ENCODE measurements at places on chromosomes 7 and 10.

GRCh38 chr7:38893061-38893460 is 15.9 kb downstream of the VPS41 start:
- no peak for DNase-seq

DNA sequence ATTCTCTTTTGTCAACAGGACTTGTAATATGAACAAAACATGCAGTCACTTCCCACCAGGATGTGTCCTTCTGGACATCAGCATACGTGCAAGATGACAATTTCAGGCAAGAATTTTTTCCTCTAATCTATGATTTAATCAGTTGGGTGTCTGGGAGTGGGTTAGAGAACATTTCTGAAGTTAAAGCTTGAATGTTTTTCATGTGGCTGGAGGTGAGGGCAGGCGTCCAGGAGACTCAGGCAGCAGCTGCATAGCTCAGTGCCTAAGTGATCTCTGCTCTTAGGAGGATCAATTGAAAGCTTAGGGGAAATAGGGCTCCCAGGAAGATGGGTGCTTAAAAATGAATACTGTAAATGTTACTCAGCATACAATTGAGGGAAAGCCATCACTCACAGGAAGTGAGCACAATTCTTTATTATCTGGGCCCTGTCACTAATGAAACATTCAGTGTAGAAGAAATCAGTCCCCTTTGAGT is 457.6 kb upstream of the KLF6 start:
- DNase-seq: no peak

GRCh38 chr7:79272938-79273337 is 180.5 kb downstream of the MAGI2 start:
- no peak for DNase-seq

GRCh38 chr10:61883371-61884025 is 18.0 kb upstream of the ARID5B start:
- DNase-seq: no peak

DNA sequence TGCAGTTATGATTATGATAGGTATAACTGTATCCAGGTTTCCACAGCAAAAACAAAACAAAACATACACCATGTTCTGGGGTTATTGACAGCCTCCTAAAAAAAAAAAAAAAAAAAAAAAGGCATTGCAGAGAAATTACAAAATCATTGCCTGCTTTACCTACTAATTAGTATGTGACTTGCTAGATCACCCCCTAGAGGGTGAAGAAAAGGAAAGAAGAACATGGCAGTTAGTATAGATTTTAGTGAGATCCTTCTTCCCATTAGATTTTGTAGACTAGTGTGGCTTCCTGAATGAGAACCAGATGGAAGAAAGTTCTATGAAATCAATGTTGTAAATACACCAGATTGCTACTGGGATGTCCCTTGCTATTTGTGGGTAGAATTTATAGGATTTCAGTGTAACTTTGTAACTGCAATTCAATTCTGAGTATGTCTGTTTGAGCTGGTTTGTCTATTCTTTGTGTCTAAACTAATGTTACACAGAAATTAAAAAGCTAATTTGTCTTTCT is 24.0 kb upstream of the AGBL3 start:
- no peak for DNase-seq

DNA sequence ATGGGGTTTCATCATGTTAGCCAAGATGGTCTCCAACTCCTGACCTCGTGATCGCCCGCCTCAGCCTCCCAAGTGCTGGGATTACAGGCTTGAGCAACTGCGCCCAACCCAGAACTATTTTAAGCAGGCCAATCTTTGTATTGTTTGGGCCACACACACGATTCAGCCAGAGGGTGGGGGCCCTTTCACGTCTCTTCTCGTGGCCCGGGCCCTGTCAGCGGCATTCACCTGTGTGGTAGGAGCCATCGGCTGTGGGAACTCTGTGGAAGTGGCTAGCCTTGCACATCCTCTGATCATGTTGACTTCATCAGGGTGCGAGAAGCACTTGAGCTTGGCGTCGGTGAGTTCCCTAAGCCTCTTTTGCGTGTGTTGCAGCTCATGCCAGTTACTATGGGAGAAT is 16.9 kb downstream of the SUN1 start:
- DNase-seq: no peak

DNA sequence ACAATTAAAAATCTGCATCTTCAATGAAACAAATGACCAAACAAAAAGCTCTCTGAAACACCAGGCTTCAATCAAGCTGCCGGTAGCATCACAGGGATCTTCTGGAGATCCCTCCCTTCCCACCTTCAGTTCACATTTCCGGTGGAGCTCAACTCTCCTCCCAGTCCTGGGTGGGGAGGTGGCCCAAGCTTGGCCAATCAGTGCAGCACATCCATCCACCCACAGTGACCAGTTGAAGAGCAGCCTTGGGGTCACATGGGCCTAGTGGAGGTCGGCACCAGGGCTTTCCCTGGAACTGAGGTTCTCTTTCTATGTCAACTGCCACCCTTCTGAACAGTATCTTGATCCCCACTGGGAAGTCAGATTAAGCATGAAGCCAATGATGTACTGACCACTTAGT is 620.1 kb upstream of the MGMT start:
- no peak for DNase-seq

DNA sequence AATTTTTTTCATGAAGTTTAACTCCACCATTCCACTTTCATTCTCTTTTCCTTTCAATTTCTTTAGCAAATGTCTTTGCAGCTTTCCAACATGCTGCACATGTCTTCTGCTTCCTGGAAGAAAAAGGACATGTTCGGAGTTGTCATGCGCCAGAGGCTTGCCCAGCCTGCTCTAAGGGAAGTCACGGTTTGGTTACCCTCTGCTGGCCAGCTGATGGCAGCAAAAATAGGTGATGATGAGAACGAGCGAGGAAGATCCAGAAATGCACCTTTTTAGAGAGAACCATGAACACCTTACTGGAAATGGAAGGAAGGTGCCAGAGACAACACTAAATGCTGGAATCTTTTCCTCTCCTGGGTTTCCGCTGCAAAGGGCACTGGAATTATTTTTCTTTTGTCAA is 4.9 kb upstream of the ZSCAN21 start:
- no peak for DNase-seq

DNA sequence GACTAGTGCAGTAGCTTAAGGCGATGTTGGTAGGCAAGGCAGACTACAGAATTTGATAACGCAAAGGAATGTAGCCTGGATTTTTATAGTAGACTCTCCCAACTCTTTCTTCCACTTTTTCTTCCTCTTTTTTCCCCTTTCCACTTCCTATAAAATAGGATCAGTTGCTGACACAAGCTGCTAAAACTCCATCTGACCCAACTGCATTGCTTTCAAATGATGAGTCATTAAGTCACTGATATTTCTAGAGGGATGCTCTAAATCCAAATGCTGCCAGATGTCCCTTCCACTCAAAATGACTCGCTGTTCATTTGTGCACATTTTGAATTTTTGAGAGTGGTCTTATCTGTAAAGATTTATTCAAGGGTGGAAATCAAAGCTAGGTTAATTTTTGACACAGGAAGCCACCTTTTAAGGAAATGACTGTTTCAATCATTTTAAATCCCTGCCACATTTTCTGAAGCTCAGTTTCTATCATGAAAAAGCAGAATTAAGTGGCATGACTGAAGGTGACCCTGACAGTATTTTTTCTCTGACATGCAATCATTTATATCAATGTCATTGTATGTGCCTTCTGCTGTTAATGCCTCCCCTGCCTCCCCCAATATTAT is 25.8 kb upstream of the SFMBT2 start:
- no peak for DNase-seq

DNA sequence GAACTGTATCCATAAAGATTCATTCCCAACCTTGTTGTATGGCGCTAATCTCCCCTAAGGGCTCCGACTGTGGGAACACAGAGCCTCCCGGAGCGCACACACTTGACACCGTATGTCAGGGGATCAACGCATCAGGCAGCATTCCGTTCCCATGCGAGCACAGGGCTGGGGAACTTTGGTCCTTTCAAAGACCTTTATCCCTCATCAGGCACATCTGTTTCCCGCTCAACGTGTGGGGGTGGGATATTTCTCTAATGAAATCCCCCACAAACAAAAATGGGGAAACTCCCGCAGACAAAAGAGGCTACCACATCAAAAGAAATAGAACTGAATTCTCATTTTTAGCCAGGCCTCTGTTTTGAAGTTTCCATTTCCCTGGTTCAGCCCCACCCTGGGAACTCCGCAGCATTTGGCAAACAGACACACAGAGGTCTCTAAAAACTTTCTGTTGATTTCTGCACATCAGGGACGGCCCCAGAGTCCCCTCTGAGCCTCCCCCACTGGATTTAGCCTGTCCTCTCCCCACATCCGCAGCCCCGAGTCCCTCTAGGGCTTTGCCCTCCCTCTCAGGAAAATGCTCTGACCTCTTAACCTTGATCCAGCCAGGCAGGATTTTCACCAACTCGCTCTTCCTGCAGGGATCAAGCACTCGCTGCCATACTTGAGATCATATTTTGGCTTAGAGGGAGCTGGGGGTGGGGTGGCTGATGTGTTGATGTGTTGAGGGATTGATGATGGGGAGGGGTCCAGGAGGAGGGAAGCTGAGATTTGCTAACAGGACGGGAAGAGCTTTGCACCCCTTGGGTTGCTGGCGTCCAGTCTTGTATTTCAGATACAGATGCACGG is 6.6 kb downstream of the CPA5 start:
- DNase-seq: no peak

GRCh38 chr10:128475686-128476367 is 349.6 kb upstream of the MKI67 start:
- DNase-seq: no peak

DNA sequence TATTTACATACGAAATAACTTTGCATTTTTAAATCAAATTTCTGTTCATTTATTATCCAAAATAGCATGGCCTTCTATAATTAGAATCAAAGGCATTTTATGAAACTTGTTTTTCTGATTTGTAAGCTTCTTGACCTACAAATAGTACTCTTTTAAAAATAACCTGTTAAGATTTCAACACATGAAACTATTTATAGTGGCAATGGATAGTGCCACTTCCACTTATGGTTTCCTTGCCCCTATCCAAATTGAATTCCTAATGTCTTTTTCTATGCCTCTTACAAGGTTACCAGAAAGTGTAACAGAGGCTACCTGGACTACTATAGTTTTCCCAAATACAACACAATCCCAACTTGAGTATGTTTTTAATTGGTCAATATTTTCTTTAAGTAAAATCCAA is 263.5 kb downstream of the SEMA3D start:
- no peak for DNase-seq

- DNase-seq: peak; percentile 81
Measured at GRCh38 chr7:116210345-116211005, at the start of gene TES. Gene TES (plus strand): TSS chr7:116210539. CDS start chr7:116210708, 169 bp downstream.

DNA sequence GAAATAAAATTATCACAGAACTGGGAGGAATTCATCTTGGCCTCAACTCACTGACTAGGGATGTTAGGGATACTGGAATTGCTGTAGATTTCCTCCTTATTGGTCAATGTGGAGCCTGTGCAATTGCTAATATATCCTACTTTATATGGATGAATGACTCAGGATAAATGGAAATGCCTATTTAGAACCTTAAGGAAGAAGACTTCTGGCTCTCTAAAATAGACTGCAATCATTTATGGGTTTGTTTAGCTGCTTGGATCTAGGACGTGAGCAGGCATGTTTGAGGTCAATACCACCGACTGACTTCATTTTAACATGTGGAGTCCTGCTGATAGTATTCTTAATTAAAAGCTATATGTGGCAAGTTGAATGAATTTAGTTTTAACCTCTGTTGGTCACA is 1040.1 kb upstream of the LRRN3 start:
- DNase-seq: no peak

DNA sequence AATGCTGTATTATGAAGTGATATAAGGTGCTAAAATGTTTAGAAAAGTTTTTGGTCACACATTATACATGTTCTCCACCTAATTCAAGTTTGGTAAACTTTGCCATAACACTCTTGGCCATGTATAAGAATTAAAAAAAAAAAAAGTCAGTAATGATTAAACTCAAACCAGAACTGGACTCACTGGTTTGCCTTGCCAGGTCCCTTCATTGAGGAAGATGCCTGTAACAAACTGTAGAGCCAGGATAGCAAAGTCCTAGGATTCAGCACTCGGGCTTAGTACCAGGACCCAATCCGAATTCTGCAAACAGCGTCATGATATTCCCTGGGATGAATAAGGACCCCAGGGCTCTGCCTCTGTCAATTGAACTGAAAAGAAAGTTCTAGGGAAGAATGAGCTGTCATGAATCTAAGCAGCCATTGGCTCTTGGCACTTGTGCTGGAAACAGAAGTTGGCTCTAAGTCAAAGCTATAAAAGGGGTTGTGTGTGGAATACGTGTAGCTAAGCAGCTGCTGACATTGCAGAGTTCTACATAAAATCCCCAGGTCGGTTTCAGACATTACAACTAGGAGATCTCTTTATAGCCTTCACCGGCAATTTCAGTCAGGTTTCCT is 216.9 kb downstream of the C7orf25 start:
- no peak for DNase-seq

DNA sequence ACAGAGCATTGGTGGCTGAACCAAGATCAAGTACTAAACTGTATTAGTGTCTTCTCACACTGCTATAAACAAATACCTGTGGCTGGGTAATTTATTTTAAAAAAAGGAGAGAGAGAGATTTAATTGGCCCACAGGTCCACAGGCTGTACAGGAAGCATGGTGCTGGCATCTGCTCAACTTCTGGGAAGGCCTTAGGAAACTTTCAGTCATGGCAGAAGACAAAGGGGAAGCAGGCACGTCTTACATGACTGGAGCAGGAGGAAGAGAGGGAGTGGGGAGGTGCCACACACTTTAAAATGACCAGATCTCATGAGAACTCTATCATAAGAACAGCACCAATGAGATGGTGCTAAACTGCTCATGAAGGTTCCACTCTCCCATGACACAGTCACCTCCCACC is 95.2 kb upstream of the JCAD start:
- no peak for DNase-seq

DNA sequence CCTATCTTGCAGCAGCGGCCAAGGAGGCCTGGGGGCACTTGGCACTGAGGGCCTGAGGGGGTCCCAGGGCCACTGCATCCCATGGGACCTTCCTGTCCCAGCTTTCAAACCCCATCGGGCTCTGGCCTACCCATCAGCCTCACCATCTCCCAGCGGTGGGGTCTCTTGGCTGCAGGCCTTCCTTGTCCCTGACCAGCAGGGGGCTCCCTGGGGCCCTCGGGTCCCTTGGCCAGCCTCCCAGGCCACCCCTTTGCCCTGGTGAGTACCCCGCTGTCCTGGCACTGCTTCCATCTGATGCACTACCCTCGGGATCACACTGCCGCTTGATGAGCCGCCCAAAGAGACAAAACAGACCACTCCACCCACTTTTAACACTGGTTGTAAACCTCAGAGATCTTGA is 43.5 kb downstream of the YKT6 start:
- no peak for DNase-seq

GRCh38 chr10:133271521-133272300 is 5.0 kb downstream of the ADAM8 start:
- DNase-seq: no peak

DNA sequence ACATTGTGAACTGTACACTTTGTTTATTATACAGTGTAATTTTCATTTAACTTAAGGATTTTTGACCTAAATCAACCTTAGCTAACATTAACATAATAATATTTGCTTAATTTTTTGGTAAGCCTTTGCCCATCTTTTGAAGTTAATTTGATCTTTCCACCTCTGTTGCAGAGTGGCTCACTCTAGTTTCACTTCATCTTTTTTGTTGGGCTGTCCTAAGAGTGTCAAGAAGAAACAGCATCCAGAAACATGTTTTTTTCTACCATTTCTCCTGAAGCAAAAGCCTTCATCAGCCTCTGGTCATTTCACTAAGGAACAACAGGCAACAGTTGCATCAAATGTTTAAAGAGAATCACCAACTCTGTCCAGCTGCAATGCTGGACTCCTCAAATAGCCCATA is 824.7 kb downstream of the REEP3 start:
- DNase-seq: no peak

GRCh38 chr7:47142169-47142866 is 439.6 kb downstream of the TNS3 start:
- DNase-seq: no peak
